ENCODE measurements at places on chromosomes 1 and 21.
A peak's percentile ranks its signal among the peaks of the same experiment; 100 is the strongest.

GRCh38 chr1:111660204-111661150 is 40.9 kb downstream of the RAP1A start:
- DNase-seq = no peak

GRCh38 chr1:170676628-170677027 is 12.7 kb downstream of the PRRX1 start:
- no peak for DNase-seq

DNA sequence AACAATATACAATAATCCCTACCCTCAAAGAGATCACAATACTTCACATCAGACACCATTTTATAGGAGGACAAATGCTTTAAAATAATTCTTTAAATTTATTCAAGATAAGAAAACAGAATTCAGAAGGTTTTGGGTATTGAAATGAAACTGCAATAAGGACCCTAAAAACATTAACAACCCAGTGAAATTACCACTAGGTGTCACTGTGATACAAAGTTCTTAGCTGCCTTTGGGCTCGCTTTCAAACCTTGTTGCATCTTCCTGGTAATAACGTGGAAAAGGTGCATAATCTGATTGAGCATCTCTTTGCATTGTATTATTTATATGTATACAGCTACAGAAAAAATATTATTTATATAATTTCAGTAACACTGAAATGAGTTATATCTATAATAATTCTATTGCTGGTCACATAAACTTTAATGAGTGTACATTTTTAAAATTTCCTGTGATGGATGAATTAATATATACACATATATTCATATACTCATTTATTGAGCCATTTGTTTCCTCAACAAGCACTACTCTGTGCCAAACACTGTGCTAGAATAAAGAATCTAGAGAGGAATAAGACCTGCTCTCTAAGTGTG is 185.2 kb downstream of the FAF1 start:
- no peak for DNase-seq

- DNase-seq = peak; percentile 40
Measured at GRCh38 chr1:37875833-37876232, 16.4 kb upstream of the MTF1 start.

GRCh38 chr1:157833145-157833544 is 8.5 kb downstream of the CD5L start:
- peak; percentile 33 for DNase-seq

- no peak for DNase-seq
Measured at GRCh38 chr1:173863224-173864161, 4.3 kb downstream of the GAS5 start.

- no peak for DNase-seq
Measured at GRCh38 chr1:105172788-105173187, 1423.1 kb downstream of the AMY1C start.

DNA sequence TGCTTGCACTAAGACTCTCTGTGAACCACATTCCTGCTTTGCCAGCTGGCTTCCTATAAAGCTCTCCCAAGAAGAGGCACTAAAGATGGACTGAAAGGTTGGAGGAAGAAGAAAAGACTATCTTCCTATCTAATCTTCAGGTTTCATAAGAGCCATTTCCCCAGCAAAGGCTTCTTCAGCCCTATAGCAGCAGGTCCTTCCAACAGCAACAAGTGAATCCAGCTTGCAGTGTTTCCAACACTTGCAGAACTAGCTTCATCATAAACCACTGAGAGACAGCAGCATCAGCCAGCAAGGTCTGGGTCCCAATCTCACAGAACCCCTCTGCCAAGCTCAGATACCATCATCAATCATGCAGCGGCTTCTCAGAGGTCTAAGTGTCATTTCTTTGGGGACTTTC is 28.1 kb downstream of the FOXJ3 start:
- DNase-seq = no peak

- DNase-seq = no peak
Measured at GRCh38 chr1:85047144-85047471, 1.2 kb downstream of the MCOLN3 start.

DNA sequence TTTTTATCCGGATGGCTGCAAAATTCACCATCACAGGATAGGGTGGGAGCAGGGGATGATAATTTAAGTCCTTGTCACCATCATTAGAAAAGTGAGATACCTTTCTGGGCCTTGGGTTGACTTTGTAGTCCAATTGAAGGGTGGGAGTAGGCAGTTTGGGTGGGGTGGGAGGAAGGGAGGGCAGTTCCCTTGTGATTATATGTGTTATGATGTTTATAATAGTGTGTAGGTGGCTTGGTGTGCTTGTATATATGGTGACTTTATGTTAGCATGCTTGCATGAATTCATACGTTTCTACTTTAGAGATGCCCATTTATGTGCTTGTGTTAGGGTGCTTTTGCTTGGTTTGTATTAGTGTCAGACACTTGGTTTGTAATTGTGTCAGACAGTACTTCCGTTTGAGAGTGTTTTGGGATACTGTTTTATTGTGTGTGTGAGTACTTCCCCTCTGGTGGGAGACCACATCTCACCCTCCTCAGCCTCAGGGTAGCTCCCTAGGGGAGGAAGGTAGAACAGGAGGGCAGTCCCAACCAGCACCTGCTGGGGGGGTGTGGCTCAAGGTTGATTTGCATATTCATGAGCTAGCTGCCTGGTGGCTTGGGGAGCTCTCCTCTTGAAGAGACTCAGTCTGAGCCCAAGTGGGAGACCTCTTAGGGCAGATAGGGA is 6.3 kb upstream of the POU3F1 start:
- peak; percentile 63 for DNase-seq

GRCh38 chr1:9900142-9901043 is 9.7 kb downstream of the CTNNBIP1 start:
- DNase-seq = peak; percentile 87

GRCh38 chr1:48693180-48693579 is 83.5 kb downstream of the BEND5 start:
- no peak for DNase-seq

DNA sequence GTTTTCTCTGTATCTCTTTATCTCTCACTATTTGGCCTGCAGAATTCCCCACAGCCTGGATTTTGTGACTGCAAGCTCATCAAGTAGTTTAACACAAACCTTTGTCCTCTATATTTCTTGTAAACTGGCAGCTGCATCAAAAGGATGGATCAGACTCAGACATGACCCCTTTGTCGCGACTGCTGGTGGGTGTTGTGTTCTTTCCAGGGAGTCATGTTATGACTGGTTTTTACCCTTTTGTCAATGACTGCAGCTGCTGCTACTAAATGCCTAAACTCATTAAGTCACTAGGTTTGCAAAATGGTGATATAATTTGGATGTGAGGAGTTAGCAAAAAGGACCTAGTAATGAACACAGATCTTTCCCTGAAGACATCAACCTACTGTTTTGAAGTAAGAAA is 10.2 kb upstream of the TOMM20 start:
- no peak for DNase-seq

GRCh38 chr21:31326522-31327242 is 17.4 kb downstream of the TIAM1 start:
- no peak for DNase-seq

GRCh38 chr1:38833146-38833545 is 26.4 kb downstream of the RRAGC start:
- no peak for DNase-seq

GRCh38 chr1:114062477-114063099 is 83.3 kb downstream of the OLFML3 start:
- DNase-seq = no peak

DNA sequence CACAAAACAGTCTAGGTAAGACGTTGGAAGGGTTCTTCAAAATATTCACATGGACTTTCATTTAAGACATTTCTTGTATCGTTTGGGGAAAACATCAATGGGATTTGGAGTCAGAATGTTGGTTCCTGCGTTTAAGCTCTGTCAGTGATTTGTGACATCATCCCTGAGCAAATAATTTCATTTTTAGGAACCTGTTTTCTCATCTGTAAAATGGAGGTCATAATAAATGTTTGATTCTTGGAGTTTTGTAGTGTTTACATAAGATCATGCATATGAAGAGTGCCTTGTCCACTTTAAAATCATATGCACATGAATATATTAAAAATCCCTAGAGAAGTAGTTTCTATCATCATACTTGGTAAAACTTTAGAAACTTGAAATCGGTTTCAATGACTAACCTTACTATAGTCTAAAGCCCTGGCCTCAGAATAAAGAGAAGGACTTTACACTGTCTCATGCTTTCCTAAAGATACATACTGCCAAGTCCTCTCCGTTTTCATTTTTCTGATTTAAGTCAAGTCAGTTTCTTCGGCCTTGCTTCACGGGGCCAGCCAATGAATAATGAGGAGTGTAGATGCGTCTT is 178.4 kb downstream of the ADSS2 start:
- no peak for DNase-seq

DNA sequence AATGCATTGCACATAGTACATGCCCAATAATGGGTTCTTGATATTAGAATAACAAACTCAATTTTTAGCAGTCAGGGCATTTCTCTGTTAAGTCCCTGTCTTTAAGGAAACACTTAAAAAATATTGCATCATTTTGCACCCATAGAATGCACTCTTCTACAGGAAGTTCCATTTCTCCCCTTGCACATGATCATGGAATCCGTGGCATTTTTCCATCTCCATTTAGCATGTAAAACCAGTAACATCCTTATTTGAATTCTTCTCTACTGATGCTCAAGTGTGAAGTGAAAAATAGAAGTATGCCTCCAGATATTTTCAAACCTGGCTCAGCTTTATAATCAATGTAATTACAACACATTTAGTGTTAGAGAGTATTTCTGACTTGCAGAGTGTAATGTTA is 192.8 kb downstream of the RWDD3 start:
- no peak for DNase-seq

GRCh38 chr1:100891380-100891779 is 3.3 kb downstream of the EXTL2 start:
- DNase-seq = no peak

GRCh38 chr1:112172294-112172882 is 182.9 kb upstream of the KCND3 start:
- DNase-seq = peak; percentile 5

GRCh38 chr1:58891347-58891746 is 107.5 kb upstream of the JUN start:
- no peak for DNase-seq

DNA sequence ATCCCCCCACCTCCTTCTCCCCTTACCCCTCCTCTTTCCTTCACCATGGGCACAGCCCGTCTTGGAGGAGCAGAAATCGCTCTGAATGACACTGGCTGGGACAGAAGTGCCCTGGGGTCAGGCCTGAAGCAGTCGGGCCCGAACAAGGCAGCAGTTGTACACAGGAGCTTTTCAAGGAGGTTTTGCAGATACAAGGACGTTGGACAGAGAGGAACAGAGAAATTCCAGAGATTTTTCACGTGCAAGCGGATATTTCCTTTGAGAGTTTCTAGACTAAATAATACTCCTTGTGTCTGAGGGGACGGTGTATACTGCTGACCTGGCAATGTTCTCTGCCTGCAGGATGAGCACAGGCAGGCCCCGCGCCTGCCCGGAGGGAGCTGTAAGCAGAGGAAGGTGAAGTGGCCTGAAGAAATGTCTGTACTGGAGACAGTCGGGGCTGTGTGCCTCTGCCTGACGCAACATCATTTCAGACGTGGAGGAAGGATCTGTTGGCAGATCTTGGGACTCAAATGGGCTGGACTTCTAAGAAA is 95.3 kb upstream of the SLC25A33 start:
- no peak for DNase-seq

DNA sequence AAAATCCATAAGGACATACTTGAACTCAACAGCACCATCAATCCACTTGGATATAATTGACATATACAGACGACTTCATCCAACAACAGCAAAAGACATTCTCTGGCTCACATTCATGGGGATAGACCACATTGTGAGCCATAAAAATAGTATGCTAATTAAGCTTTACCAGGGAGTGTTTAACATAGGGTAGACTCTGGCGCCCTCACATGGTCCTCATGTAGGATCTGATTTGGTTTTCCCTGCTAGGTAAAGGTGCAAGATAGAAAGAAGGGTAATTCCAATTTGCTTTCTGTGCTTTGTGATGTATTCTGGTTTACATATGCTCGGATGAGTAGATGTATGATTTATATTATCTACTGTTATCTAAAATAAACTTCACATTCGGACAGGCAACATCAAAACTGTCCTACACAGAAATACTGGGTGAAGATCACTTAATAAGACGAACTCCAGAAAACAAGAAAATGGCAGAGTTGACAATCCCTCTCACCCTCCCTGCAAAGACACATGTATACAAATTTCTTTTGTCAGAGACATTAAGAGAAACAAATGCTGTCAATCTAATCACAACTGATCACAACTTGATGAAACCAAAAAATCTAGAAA is 27.7 kb downstream of the CR1L start:
- DNase-seq = peak; percentile 44

DNA sequence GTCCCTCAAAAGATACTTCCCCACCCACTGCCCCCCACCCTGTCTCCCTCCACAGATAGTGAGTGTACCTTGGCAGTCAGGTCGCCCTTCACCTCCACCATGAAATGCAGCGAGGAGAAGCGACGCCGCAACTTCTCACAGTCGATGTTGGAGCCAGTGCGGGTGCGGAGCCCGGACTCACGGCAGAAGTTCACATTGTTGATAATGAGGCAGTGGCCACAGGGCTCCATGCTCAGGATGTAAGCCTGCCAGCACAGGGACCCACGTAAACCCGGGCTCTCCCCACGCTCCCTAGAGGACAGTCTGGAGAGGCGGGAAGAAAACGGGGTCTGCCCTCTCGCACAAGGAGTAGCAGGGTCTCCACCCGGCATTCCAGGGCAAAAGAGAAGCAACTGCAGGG is 17.2 kb downstream of the CASP9 start:
- no peak for DNase-seq

DNA sequence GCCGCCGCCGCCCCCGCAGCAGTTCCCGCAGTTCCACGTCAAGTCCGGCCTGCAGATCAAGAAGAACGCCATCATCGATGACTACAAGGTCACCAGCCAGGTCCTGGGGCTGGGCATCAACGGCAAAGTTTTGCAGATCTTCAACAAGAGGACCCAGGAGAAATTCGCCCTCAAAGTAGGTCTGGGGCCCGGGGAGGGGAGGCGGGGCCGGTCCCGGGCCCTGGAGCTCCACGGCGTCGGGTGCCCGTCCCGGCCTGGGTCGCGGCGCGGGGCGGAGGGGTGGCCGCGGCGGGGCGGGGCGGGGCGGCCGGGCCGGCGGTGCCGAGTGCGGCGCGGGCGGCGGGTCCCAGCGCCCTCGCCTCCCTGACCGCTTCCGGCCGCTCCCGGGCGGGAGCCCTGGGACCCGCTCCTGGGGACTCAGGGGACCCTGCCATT is 646 bp downstream of the MAPKAPK2 start:
- DNase-seq = peak; percentile 38

GRCh38 chr1:63935553-63935952 is 161.7 kb downstream of the ROR1 start:
- DNase-seq = no peak

DNA sequence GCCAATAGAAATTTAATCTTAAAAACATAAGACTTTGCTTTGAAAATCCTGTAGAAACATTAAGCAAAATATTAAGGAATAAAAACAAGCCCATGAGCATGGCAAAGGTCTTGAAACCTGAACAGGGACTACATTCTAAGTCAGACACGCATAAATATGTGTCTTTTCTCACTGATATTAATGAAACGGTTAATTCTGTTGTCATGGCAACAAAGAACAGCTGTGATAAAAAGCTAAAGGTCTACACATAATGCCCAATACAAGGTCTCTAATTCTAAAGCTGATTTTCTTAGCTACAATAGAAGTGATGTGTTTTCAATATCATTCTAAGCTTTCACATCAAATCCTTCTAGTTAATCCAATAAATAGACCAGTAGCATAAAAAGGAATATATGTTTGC is 331.7 kb downstream of the PTBP2 start:
- DNase-seq = no peak

Measured in RPMI8226 (cell line).